ENCODE measurements at places on chromosomes 16 and 17.

GRCh38 chr17:8354236-8354635 lies 14.6 kb downstream of the ODF4 start:
- DNase-seq = no peak

GRCh38 chr17:73906896-73907870 lies 262.9 kb upstream of the SDK2 start:
- no peak for DNase-seq

GRCh38 chr17:8806926-8807550 lies 7.9 kb upstream of the MFSD6L start:
- no peak for DNase-seq

- no peak for DNase-seq
Observed at GRCh38 chr16:72201387-72201786, 29.4 kb upstream of the PMFBP1 start.

GRCh38 chr17:50027881-50028735 lies 27.8 kb upstream of the ITGA3 start:
- DNase-seq = peak; percentile 95

DNA sequence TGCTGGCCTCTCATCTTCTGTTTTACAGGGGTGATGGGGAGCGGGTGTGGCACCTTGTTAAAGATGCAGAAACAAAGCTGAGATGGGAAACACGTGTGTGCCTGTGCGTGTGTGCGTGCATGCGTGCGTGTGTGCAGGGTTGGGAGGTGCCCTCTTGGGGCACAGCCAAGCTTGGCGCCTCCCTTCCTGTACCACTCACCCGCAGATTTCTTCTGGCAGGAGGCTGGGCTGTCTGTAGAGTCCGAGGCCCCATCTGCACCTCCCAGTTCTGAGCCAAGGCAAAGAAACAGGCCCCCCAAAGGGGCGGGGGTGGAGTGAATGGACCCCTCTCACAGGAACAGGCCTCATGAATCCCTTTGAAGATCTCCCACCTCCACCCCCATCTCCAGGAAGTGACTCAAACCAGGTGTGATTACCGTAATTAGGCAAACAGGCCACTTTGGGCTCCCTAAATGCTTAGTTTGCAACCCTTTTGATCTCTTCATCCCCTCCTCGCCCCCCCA lies 20.9 kb downstream of the TNS4 start:
- DNase-seq = no peak

- peak; percentile 66 for DNase-seq
Observed at GRCh38 chr17:8019166-8019565, 16.8 kb downstream of the GUCY2D start.

- DNase-seq = no peak
Observed at GRCh38 chr16:13203725-13204124, 302.3 kb downstream of the SHISA9 start.

DNA sequence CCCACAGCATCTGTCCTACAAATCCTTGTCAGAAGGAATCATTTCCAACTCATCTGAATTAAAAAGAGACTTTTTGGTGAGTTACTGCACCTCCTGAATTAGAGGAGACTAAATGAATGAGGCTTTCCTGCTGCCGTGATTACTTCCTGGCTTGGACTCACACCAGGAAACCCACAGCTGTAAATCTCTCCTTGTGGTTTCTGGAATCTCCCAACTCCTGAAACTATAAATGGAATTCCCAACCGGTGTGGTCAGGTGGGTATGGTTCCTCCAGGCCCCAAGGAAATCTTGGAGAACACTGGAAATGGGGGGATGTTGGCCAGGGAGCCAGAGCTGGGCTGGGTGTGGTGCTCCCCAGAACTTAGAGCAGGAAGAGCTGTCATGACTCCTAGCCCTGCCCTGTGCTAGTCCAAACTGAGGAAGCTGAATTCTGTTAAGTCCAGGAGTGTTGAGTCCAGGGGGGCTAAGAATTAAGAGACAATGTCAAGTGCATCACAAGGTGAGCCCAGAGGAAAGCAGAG lies 216.4 kb downstream of the GSG1L start:
- no peak for DNase-seq

DNA sequence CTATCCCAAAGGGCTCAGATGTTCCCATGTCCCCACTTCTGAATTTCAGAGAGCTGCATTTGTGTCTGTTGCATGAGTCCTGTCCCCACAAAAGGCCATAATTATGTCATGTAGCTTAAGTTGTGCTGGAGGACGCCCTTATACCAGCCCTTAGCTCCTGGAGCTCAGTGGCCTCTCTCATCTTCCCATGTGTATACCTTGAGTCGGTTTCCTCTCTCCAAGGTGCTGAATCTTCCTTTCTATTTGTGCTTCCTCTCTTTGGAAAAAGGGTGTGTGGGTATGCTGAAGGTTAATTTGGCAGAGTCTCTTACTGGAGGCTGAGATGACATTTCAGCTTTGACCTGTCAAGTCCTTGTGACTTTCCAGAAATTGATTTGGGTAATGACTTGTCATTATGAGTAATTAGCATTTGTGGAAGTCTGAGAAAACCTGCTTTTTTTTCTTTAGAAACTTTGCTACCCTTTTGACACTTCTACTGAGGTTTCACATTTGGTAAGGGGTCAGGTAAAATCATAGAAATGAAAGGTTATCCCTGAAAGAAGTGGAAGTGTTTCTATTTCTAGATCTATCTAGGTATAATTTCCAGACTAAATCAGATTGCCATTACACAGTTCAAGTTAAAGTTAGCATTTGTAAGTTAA lies 185.4 kb downstream of the ABCC12 start:
- no peak for DNase-seq

- DNase-seq = peak; percentile 71
Observed at GRCh38 chr17:31674717-31675349, 184.2 kb downstream of the COPRS start.

- DNase-seq = no peak
Observed at GRCh38 chr17:16980813-16981731, 9.2 kb upstream of the TNFRSF13B start.

DNA sequence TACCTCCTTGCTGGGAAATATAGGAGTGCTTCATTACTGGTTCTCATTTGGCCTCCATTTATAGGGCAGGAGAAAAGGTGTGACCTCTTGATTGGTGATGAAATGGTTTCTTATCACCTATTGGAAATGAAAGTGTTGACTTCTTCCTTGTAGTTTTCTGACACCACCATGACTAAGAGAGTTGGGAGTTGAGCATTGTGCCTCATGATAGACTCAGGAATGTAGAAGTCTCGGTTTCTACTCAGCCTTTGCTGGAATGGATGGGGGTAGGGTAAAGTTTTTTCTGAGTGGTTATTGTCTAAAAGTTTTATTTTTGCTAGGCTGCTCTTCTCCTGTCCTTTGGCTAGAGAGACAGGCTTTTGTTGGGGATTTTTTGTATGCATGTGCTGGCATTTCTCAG lies 117.4 kb downstream of the PHKB start:
- peak; percentile 76 for DNase-seq

DNA sequence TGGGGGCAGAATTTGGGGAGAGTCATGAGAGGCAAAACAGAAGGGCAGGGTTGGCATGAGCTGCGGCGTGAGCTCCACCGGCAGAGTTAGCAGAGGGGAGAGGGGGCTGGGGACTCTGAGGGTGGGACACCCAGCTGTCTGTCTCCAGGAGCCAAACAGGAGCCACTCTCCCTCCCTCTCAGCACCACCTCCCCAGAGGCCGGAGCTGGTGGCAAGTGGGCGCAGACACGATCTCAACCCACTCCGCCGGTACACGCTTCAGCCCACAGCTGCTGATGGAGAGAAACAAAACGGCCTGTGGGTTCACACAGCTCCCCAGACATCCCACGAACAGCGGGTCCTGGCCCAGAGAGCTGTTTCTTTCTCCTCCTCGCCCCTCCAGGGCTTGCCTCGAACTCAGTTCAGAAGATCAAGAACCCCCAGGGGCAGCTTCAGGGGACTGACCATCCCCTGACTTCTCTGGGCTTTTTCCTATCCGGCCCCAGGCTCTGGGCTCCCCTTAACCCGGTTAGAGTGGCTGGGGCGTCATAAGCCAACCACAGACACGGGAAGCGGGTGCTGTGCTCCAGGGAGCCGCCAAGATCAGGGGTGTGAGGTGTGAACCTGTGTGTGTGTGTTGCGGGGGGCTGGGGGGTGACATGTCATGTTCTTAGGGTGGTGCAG lies 7.6 kb downstream of the RHBDF2 start:
- DNase-seq = no peak

- peak; percentile 10 for DNase-seq
Observed at GRCh38 chr17:63039899-63040602, 74.0 kb downstream of the TANC2 start.

DNA sequence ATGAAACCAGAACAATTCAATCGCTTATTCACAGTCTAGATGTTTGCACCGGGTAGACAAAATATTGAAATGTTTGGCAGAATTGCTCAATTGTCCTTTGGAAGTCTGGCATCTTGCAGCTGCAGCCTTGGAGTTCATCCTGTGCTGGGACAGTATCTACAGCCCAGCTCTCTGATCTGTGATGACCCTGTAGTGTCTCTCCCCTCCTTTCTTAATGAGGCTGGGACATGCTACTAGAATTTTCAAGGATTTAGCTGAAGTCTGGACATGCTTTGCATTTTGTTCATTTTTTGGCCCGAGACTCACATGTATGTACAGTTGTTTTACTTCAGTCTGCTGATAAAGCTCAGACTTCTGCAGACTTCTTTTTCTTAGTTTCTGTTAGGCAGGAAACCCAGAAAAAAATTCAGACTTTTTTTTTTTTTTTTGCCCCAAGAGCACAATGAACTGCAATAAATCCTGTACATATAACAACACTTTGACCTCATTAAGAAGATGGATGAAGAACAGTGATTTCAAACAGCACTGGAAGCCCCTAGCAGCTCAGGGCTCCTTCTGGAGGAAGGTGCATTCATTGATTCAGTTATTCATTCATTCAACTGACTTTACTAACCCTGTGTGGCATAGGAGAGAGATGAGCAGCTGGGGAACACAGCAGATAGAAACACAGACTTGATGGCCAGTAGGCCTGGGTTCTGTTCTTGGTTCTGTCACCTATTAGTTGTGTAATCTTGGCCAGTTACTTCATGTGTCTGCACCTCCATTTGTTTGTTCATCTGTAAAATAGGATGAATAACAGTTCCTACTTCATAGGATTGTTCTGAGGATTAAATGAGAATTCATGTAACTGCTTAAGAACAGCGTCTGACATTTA lies 210.0 kb downstream of the MAP2K4 start:
- DNase-seq = no peak

DNA sequence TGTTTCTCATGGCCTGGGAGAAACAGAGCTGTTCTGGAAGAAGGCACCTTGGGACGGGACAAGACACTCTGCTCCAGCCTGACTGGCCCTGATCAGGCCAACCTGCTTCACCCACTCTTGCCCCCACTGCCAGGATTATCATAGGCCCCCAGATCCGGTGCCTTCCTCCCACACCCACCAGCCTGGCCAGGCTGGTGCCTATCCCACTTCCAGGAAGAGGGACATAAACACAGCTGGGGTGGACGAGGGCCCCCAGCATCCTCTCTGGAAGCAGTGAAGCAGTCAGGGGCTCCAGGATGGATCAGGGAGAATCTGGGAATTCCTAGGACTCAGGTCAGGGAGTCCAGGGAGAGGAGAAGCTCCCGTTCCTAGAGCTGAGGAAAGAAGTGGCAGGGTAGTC lies 16.9 kb upstream of the ITGA3 start:
- DNase-seq = no peak

GRCh38 chr17:71942626-71943025 lies 178.2 kb upstream of the SOX9 start:
- DNase-seq = no peak

DNA sequence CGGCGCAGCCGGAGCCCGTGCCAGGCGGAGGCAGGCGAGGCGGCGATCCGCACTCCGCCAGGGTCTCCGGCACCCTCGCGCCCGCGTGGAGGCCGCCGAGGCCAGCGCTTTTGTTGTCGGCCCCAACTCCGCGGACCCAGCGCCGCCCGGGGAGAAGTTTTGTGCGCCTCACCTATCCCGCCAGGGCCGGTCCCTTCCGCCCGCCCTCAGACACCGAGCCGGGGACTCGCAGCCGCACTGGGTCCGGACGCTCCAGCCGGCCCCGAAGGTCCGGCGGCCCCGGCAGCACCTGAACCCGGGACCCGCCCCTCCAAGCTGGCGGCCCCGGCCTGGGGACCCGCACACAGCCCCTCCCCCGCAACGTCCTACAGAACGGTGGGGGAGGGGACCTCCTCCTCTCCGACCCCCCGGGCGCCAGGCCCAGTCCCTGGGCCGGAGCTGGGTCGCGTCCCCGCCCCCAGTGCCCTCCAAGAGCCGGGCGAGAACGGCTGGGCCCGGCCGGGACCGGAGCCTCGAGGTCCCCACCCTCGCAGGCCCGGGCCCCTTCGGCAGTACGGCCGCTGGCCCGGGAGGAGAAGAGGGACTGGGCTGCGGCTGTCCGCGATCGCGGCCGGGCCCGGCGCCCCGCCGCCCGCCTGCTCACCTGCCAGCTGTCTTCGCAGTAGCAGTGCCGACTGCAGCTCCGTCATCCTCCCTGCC lies 698 bp downstream of the UBE2G1 start:
- no peak for DNase-seq

- DNase-seq = no peak
Observed at GRCh38 chr17:55570391-55570790, 59.1 kb upstream of the SMIM36 start.

GRCh38 chr17:27294689-27295630 lies 1.0 kb downstream of the WSB1 start:
- peak; percentile 41 for DNase-seq

DNA sequence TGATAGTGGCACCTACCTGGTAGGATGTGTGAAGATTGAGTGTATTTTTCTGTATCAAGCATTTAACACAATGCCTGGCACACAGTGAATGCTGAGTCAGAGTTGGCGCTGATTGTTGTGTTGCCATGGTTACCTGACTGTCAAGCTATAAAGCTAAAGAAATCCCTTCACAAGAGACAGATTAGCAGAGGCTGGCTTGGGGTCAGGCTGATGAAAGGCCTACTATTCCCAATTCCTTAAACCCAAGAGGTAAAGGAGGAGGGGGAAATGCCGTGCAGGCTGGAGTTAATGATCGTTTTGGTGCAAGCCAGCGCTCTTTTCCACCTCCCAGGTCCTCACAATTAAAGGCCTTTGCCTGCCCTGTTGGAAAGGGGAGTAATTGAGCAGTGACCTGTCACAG lies 5.9 kb downstream of the CLEC19A start:
- DNase-seq = no peak

- DNase-seq = no peak
Observed at GRCh38 chr16:54099627-54100026, 187.0 kb downstream of the IRX3 start.

Data from epithelial cell of prostate (primary cell).